ENCODE measurements at places on chromosomes 7 and 10. TPM values are rescaled to one million over a fixed set of nuclear protein-coding genes. Genes with fewer than 3 reads are reported as not detected.

DNA sequence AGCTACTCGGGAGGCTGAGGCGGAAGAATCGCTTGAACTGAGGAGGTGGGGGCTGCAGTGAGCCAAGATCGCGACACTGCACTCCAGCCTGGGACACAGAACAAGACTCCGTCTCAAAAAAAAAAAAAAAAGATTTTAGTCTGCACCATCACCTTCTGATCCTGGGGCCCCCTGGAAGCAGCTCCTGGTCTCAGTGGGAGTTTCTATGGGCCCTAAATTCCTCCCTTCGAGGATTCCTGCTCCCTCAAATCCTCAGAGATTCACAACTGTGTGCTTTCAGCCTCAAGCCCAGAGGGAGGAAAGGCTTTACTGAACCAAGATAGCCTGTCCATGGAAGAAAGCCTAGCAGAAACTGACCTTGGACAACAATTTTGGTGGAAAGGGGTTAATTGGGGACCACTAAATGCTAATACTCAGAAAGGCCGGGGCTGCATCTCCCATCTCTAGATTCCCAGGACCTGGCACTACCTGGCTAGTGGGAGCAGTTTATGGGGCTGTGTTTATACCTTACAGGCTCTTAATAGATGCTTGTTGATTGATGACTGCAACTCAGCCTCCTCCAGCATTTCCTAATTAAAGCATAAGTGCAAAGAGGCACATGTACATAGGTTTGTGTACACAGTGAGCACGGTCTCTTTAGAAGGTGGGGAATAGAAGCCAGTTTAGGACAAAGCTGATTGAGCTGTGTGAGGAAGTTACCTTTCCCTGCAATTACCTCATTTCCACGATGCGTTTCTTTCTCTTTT, 9.2 kb upstream of the FGFR2 start:
- no peaks in the 10 kb centered on the region for H3K27me3 ChIP-seq
- H3K27ac ChIP-seq: no peak overlapping the region
- H3K4me3 ChIP-seq: no peak overlapping the region
- no peaks in the 10 kb centered on the region for H3K36me3 ChIP-seq
- peaks cover 4% of the 10 kb centered on the region for H3K4me1 ChIP-seq

- H3K36me3 ChIP-seq: no peaks in the 10 kb centered on the region
- peaks cover 3% of the 10 kb centered on the region for H3K4me1 ChIP-seq
- no peak overlapping the region for H3K4me3 ChIP-seq
- DNase-seq: no peak
- no peak overlapping the region for H3K27ac ChIP-seq
These were observed 24.6 kb upstream of the MPP7 start for GRCh38 chr10:28327491-28327880.

- no peak overlapping the region for H3K27ac ChIP-seq
- H3K36me3 ChIP-seq: no peaks in the 10 kb centered on the region
- DNase-seq: no peak
These were observed 37.8 kb downstream of the RNLS start for GRCh38 chr10:88545359-88545758.

DNA sequence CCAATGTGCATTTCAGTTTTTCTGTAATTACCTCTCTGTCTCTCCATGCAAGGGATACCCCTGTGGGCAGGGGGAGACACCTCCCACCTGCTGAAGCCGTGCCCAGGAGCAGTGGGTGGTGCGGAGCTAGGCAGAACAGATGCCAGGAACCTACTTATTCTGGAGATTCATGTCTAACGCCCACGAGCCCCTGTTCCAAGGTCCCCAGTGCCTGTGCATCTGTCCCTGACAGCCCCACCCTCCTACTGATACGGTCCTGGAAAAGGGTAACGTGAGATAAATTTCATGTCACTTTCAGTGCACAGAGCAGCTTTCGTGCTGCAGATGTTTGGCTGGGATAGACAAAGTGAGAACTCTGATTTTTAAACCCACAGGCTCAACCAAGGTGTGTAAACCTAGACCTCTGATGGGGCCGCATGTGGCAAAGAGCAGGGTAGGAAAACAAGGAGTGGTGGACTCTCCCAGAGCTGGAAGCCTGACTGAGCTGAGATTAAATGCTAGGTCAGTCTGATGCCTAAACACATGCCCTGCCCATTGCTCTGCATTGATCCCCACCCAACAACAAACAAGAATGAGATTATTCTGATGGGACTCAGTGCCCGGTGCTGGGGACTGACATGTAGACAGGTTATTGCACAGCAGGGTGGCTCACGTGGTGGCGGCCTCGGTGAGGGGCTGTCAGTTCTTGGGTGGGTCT, 123.6 kb upstream of the GDF10 start:
- H3K36me3 ChIP-seq: no peaks in the 10 kb centered on the region
- no peak overlapping the region for H3K4me3 ChIP-seq
- DNase-seq: no peak
- no peaks in the 10 kb centered on the region for H3K27me3 ChIP-seq

DNA sequence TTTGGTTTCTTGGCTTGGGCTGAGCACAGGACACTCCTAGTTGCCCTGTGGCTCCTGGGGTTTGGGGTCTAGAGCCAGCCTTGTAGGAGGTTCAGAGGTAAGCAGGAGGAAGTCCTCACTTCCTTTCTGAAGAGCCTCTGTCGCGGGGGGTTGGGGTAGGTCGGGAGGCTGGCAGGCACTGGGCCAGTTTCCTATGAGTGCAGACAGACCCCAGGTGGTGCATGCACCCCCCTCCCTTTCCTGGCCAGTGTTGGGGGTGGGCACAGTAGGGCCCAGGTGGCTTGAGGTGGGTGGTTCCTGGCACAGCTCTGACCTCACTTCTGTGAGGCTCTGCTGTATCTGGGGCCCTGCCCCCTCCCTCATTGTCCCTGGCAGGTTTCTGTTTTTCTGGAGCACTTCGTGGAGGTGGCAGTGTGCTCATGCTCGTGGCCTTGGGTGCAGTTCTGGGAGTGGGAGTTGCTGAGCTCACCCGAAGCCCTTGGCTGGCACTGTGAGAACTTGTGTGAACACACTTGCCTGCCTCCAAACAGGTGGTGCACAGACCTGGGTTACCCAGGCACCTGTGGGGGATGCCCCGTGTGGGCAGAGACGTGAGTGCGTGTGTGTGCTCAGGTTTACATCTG, 1.8 kb downstream of the PALD1 start:
- peaks cover 17% of the 10 kb centered on the region for H3K4me1 ChIP-seq
- peak; percentile 47 for DNase-seq
- H3K36me3 ChIP-seq: no peaks in the 10 kb centered on the region

The RPS24 gene
- 2,149 TPM for total RNA-seq

The RBM28 gene
- 68.0 TPM for total RNA-seq

- H3K4me1 ChIP-seq: no peaks in the 10 kb centered on the region
- no peaks in the 10 kb centered on the region for H3K27me3 ChIP-seq
- H3K4me3 ChIP-seq: no peak overlapping the region
- no peak overlapping the region for H3K27ac ChIP-seq
- H3K36me3 ChIP-seq: no peaks in the 10 kb centered on the region
These were observed 57.0 kb downstream of the CDC123 start for GRCh38 chr10:12252882-12253546.

The FUOM gene
- total RNA-seq: 22.0 TPM

DNA sequence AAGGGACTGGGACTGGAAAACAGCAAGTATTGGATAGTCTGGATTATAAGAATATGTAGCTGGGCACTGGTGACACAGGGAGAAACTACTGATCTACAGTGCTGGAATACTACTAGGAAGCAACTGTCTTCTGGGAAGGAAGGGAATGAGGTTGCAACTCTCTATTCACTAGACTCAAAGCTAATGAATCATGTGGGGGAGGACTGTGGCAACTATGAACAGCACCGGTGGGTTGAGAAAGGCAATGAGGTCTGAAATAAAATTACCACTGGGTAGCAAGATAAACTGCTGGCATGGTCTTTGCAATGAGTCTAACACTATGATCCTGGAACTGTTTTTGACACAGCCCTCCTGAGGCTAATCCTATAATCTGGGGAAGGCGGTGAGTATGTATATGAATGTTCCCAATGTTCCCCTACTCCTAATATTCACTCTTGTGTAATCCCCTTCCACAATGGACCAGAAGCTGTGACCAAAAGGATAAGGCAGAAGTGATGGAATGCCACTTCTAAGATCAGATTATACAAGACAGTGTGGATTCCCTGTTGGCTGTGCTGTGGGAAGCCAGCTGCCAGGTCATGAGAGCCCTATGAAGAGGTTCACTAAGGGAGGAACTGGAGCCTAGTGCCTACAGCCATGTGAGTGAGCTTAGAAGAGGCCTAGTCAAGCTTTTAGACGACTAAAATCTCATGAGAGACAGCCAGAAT, 101.3 kb upstream of the DNAJB12 start:
- H3K4me3 ChIP-seq: no peak overlapping the region
- no peaks in the 10 kb centered on the region for H3K27me3 ChIP-seq
- H3K36me3 ChIP-seq: no peaks in the 10 kb centered on the region
- no peaks in the 10 kb centered on the region for H3K4me1 ChIP-seq
- no peak overlapping the region for H3K27ac ChIP-seq
- DNase-seq: no peak

The COL26A1 gene
- 71.4 TPM for total RNA-seq

GRCh38 chr7:47329320-47329926, 252.5 kb downstream of the TNS3 start:
- H3K27me3 ChIP-seq: no peaks in the 10 kb centered on the region
- peaks cover 38% of the 10 kb centered on the region for H3K4me1 ChIP-seq
- H3K36me3 ChIP-seq: no peaks in the 10 kb centered on the region
- no peak overlapping the region for H3K4me3 ChIP-seq
- H3K27ac ChIP-seq: no peak overlapping the region
- DNase-seq: no peak

- H3K27ac ChIP-seq: no peak overlapping the region
- H3K36me3 ChIP-seq: no peaks in the 10 kb centered on the region
- H3K4me1 ChIP-seq: no peaks in the 10 kb centered on the region
- no peak for DNase-seq
- no peaks in the 10 kb centered on the region for H3K27me3 ChIP-seq
- no peak overlapping the region for H3K4me3 ChIP-seq
These were observed 38.2 kb upstream of the SLC26A4 start for GRCh38 chr7:107622429-107622828.

The OPTN gene
- total RNA-seq: 17.7 TPM

DNA sequence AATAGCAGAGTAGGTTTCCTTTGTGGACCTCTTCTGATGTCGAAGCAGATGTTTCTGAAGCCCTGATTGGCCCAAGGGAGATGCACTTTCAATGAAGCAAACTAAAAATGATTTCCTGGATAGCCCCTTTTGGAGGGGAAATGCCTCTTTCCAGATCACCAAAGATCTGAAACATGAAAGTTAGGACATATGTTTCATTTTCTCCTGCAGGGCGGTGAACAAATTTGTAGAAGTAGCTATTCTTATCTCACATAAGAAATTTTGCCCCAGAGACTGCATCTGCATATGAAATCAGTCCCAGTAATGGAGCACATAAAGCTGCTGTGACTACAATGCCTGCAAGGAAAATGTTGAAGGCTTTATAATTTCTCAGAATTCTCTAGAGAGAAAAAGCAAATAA, 56.0 kb downstream of the THSD7A start:
- no peak for DNase-seq
- H3K27ac ChIP-seq: no peak overlapping the region
- no peaks in the 10 kb centered on the region for H3K4me1 ChIP-seq
- H3K4me3 ChIP-seq: no peak overlapping the region
- no peaks in the 10 kb centered on the region for H3K36me3 ChIP-seq

DNA sequence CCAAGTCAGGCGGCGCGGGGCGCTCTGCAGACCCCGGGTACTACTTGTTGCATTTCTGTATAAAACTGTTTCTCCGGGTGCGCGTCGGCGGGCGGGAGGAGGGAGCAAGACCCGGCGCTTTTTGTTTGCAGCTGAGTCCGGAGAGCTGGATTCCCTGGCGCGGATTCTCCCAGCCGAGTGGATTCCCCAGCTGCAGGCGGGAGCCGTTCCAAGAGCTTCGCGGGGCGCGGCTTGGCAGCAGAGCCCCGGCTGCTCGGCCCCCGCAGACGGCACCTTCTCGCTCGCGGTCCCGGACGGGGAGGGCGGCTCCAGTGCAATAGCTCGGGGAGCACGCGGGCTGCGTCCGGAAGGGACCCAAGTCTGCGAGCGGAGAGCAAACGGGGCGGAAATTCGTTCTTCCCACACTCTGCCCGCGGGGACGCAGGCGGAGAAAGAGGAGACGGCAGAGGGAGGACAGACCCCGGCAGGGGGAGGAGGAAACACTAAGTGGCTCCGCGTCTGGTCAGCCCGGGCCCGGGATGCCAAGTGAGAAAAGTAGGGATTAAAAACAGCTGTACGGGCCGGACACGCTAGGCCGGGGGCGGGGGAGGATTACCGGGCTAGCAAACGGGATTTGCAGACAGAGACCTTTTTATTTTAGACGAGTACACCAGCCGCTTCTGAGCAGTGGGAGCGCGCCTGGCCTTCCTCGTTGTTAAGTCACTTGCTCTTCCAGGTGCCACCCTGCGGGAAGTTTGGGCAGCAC, at the start of gene TRIL:
Gene TRIL (minus strand): TSS at position 96 of the 745 bp plus-strand sequence. CDS start 284 bp downstream, outside the sequence.
- no peaks in the 10 kb centered on the region for H3K36me3 ChIP-seq
- peaks cover 6% of the 10 kb centered on the region for H3K4me1 ChIP-seq
- DNase-seq: peak; percentile 78
- peak within 1 kb of the TSS; percentile 74 for H3K4me3 ChIP-seq
- H3K27me3 ChIP-seq: peaks cover 32% of the 10 kb centered on the region

GRCh38 chr7:75889223-75889825, 10.5 kb downstream of the RHBDD2 start:
- H3K27me3 ChIP-seq: no peaks in the 10 kb centered on the region
- no peak overlapping the region for H3K4me3 ChIP-seq
- no peak overlapping the region for H3K27ac ChIP-seq
- H3K4me1 ChIP-seq: peaks cover 3% of the 10 kb centered on the region
- DNase-seq: no peak
- peaks cover 32% of the 10 kb centered on the region for H3K36me3 ChIP-seq

The SLIT1 gene
- total RNA-seq: 1.2 TPM

- no peaks in the 10 kb centered on the region for H3K27me3 ChIP-seq
- no peaks in the 10 kb centered on the region for H3K36me3 ChIP-seq
- H3K4me3 ChIP-seq: no peak overlapping the region
- no peaks in the 10 kb centered on the region for H3K4me1 ChIP-seq
- no peak overlapping the region for H3K27ac ChIP-seq
- DNase-seq: no peak
These were observed 742.0 kb downstream of the AUTS2 start for GRCh38 chr7:70340236-70340635.

GRCh38 chr10:72031706-72032105, 56.6 kb downstream of the SPOCK2 start:
- no peak overlapping the region for H3K27ac ChIP-seq
- no peaks in the 10 kb centered on the region for H3K36me3 ChIP-seq
- no peaks in the 10 kb centered on the region for H3K4me1 ChIP-seq
- no peak overlapping the region for H3K4me3 ChIP-seq

The C10orf105 gene
- 0.48 TPM for total RNA-seq

The ECHDC3 gene
- 20.1 TPM for total RNA-seq

DNA sequence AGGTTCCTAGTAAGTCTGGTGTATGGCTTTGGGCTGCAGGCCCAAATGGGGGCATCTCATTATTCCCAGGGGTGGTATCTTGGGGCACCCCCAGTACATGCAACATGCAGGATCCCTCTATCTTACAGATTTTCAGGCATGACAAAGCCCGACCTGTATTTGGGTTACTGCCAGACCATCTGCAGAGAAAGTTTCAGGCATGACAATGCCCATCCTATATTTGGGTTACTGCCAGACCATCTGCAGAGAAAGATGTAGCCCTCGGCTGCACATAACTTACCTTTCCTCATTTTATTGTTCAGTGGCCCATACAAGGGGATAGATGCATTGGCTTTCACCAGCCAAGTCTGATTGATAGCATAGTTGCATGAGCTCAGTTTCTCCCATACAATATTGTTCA, 112.2 kb upstream of the RAB18 start:
- no peak overlapping the region for H3K4me3 ChIP-seq
- DNase-seq: no peak
- no peaks in the 10 kb centered on the region for H3K4me1 ChIP-seq
- H3K27ac ChIP-seq: no peak overlapping the region
- no peaks in the 10 kb centered on the region for H3K36me3 ChIP-seq

- no peaks in the 10 kb centered on the region for H3K27me3 ChIP-seq
- peak; percentile 13 for DNase-seq
- H3K36me3 ChIP-seq: no peaks in the 10 kb centered on the region
These were observed 1.3 kb downstream of the LSMEM1 start for GRCh38 chr7:112481833-112482670.

Measured in H1 (cell line).